ENCODE measurements at places on chromosomes 7 and 10.

GRCh38 chr7:64463636-64464375, 99.1 kb downstream of the ZNF680 start:
- DNase-seq, result no peak

DNA sequence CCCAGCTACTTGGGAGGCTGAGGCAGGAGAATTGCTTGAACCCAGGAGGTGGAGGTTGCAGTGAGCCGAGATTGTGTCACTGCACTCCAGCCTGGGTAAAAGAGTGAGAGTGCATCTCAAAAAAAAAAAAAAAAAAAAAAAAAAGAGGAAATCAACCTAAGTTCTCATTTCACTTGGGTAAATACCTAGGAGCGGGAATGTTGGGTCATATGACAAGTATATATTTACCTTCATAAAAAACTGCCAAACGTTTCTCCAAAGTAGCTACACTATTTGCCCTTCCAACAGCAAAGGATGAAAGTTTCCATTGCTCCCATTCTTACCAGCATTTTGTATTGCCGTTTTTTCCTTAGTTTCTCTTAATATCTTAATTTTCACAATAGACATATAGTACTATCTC, 9.8 kb downstream of the P4HA1 start:
- no peak for DNase-seq

GRCh38 chr7:36659172-36659516, 65.2 kb downstream of the AOAH start:
- no peak for DNase-seq

DNA sequence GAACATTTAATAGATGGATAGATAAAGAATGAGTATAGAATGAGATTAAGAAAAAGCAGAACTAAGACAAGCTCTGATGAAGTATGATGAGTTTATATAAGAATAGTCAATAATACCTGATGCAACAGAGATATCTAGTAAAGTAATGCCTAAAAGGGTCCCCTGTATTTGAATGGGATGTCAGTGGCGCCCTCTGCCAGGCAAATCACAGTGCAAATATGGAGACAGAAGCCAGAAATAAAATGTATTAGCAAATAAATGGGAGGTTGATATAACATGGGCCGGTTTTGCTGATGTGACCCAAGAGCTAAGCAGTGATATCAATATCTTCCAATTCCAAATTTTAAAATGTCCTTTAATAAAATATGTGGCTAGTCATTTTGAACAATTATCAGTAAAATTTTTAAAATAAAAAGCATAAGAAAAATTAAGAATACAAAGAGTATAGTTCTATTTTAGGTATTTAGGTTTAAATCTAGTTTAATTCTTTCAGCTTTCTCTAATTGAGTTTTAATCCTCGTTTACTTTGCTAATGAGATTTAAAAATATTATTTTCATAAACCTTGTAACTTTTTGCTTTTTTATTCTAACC, 62.6 kb downstream of the ADK start:
- DNase-seq, result no peak

GRCh38 chr10:27451054-27451453, 53.0 kb upstream of the RAB18 start:
- no peak for DNase-seq

DNA sequence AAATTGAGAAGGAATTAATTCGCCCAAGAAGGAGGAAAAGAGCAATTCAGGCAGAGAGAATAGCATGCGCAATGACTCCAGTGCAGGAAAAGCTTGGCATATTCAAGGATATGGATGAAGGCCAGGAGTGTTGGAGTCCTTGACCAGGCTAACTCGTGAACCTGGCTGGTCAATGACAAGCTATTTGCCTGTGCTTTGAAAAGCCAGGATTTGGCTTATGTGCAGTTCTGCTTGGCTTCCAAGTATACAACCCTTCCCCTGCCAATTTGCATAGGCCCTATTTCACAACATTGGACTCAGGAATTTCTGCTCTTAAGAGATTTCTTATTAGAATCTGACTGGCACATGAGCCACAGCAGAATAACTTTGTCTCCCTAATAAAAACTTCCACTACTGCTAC, 72.3 kb upstream of the SP8 start:
- DNase-seq, result no peak

DNA sequence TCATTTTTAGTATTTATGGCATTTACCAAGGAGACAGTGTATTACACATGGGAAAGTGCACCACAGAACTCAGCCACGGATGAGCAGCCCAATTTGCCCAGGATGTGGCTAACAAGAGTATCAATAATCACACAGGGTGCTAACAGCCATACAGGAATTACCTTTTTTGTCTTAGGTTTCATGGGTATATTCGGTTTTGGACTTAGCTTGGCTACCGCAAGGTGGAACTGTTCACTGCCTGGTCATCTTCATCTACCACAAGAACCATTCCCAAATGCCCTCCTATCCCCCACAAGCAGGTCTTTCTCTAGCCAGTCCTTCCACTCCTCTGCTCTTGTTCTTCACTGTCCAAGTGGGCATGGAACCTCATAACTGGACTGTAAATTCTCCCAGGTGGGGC, 6.0 kb downstream of the PDLIM1 start:
- no peak for DNase-seq

GRCh38 chr10:129919358-129919757, 44.7 kb downstream of the EBF3 start:
- DNase-seq, result no peak

- DNase-seq, result no peak
Observed at GRCh38 chr10:86707505-86707904, 39.2 kb downstream of the LDB3 start.

DNA sequence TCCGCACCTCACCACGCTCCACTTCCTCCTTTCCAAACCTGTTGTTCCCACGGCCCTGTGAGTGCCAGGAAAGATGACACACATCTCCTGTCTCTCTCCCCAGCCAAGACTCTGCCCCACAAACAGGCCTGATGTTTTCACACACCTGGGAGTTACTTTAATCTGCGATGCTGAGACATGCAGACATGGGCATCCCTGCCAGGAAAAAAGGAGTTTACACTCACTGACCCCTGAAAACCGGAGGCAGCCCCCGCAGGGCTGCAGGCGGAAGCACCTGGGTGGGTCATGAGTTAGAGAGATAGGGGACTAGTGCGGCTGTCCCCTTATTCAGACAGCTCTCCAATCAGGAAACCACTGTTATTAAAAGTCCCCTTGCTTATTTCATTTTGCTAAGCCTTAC, 106.4 kb upstream of the CARD11 start:
- DNase-seq, result no peak

GRCh38 chr7:133618970-133619369, 366.1 kb downstream of the EXOC4 start:
- no peak for DNase-seq

DNA sequence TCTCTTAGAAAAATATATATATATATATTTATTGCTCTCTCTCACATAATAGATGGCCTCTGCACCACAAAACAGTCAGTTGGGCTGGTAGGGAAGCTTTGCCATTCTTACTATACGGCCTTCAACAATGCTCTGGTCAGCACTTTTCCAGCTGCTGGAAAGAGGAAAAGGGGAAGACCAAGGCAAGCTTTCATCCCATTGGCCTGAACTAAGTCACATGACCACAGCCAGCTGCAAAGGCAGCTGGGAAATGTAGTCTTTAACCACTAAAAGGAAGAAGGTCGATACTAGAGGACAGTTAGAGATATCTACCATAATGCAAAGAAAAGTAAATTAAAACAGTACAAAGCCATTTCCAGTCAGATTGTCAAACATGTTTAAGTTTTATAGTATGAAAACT, 58.4 kb upstream of the MACROH2A2 start:
- no peak for DNase-seq

GRCh38 chr10:110897184-110897583, 21.8 kb downstream of the BBIP1 start:
- no peak for DNase-seq

GRCh38 chr7:22480523-22481075, 19.4 kb downstream of the STEAP1B start:
- no peak for DNase-seq

GRCh38 chr10:59944339-59944935, 38.1 kb upstream of the CCDC6 start:
- no peak for DNase-seq

GRCh38 chr10:14084875-14085274, 245.8 kb downstream of the FRMD4A start:
- DNase-seq, result no peak
